Stimulated activated CD8-positive, alpha-beta memory T cell treated with anti-CD3 and anti-CD28 coated beads, Interleukin-2, amount 100 ng/mL, for 48 hours (primary cell): ENCODE measurements at places on chromosomes 12 and 14.

- DNase-seq, result no peak
Observed at GRCh38 chr12:104064842-104065427, 604 bp downstream of the HCFC2 start.

DNA sequence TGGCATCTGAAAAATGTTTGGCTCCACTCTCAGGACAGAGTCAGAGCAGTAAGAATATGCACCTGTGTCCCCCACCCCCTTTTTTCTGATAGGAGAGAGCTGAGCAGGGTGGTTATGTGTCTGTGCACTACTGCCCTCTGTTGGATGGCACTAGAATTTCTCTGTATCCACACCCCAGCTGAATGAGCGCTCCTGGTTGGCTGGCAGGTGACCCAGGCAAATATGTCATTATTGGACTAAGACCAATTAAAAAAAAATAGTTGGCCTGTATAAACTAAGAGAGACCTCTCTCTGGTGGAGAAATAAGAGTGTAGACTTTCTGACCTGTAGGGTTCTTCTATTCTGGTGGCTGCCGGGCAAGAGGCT is 107.0 kb downstream of the PTCSC3 start:
- DNase-seq, result no peak

DNA sequence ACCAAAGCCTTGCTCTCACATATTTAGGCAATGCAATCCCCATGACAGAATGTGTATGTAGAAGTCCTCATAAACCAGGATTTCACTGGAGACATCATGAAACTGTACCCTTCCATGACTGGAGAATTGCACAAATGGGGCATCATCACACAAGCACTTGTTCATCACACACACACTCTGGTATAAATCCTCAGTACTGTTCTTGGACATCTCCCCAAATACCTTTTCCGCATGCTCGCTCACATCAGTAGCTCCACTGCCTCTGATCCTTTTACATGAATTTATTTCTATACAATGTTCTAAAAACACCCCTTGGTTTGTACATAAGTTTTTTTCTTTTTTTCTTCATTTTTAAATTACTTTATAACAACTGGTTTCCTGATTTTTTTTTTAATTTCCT is 3.3 kb upstream of the ING4 start:
- no peak for DNase-seq

DNA sequence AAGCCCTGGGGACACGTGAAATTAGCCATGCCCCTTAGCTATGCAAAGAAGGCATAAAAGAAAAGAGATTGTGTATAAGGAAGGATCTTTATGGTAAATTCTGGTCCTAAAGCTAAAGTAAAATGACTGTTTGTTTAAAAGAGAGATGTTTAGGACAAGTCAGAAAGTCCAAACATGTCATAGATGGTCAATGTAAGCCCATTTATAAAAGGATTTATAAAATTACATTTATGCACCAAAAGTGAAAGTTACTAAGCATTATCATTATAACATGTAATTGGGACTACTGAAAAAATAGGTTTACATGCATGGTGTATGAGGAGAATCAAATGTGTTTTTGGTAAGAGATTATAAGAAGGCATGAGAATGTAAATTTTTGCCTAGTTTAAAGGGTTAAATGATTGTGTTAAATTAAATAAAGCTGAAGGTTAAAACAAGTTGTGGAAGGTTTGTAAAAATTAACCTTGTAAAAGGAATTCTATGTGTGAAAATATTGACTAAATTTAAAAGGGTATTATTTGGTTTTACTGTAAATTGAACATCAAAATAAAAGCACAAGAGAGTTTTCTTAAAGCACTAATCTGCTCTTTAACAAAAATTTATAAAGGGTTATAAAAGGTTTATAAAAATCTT is 50.4 kb upstream of the TSPAN8 start:
- no peak for DNase-seq

GRCh38 chr12:76501390-76501789 is 58.2 kb downstream of the OSBPL8 start:
- DNase-seq, result no peak

DNA sequence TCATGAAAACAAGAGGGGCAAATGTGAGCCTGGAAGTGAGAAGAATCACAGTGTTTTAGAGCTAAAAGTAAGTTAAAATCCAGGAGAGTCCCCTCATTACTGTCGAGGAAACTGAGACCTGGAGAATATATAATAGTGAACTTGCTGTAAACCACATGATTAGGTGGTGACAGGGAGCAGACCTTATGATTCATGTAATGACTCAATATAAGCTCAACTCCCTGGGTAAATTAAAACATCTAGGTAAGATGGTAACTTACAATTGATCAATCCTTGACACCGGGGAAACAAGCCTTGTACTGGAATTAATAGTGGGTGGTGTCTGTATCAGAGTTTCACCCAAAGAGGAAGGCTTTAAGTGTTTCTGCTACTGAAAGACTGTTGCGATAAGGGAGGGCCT is 269.3 kb downstream of the SNAPC1 start:
- DNase-seq, result no peak

- no peak for DNase-seq
Observed at GRCh38 chr12:118581371-118581770, 205.0 kb downstream of the SUDS3 start.

DNA sequence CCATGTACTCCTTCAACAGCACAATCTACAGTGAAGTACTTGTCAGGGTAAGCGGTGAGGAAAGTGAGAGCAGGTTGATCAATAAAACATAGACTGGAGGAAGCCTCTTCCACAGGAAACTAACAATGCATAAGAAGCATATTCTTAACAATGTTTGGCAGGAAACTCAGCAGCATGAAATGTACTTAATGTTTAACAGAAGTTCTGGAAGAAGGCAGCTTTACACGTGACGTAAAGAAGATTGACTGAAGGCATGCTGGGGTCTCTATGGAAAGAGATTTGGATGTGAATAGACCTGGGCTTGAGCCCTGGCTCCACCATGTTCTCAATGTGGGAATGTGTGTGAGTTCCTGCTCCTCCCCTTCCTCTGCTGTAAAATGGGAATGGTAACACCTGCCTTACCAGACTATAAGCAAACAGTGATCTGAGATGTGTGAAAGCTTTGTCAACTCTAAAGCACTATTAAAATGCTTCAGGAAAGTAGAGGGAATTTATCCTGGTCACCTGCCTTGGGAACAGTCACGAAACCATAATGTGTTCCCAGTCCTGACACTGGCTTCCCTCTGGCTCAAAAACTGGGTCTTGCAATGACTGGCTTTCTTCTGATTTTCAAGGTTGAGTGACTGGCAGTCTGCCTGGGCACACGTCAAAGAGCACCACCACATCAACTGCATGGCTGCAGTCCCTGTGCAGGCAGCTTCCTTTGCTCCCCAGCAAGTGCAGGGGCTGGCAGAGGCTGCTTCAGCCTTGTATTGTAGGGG is 384.6 kb downstream of the APAF1 start:
- no peak for DNase-seq

- no peak for DNase-seq
Observed at GRCh38 chr12:67748743-67749040, 100.1 kb downstream of the DYRK2 start.

DNA sequence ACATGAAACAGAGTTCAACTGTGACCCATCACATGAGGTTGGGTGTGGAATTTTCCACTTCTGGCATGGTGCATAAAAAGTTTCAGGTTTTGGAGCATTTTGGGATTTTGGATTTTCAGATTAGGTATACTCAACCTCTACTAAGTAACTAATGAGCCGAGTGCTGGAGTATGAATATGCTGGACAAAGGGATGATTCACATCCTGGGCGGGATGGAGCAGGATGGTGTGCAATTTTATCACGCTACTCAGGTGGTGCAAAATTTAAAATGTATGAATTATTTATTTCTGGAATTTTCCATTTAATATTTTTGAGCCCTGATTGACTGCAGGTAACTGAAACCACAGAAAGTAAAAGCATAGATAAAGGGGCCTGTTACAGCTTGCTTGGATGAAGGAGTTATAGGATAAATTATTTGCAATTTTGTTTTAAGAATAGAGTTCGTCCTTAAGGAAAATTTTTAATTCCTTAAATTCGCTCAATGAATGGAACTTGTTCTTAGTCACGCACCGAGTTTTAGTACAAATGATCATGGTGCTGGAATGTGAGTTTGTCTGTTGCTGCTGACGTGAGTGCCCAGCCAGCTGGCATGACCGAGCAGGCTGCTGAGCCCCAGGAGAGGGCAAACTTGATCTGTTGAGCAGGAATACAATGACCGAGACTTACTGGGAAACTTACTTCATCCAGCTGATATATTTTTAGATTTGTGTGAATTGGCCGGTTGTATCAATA is 176.3 kb downstream of the ESR2 start:
- no peak for DNase-seq

GRCh38 chr14:65438266-65438933 is 25.9 kb downstream of the FUT8 start:
- no peak for DNase-seq

GRCh38 chr12:12689647-12690300 is 6.2 kb downstream of the GPR19 start:
- no peak for DNase-seq

- DNase-seq, result no peak
Observed at GRCh38 chr14:80585506-80585835, 356.1 kb downstream of the CEP128 start.

GRCh38 chr14:83153081-83153480 is 1619.4 kb upstream of the SEL1L start:
- no peak for DNase-seq

GRCh38 chr12:75750716-75751306 is 239.4 kb upstream of the KRR1 start:
- DNase-seq, result no peak
